Lung microvascular endothelial cell (primary cell): ENCODE measurements at places on chromosomes 3 and 15.
A peak's percentile ranks its signal among the peaks of the same experiment; 100 is the strongest.

DNA sequence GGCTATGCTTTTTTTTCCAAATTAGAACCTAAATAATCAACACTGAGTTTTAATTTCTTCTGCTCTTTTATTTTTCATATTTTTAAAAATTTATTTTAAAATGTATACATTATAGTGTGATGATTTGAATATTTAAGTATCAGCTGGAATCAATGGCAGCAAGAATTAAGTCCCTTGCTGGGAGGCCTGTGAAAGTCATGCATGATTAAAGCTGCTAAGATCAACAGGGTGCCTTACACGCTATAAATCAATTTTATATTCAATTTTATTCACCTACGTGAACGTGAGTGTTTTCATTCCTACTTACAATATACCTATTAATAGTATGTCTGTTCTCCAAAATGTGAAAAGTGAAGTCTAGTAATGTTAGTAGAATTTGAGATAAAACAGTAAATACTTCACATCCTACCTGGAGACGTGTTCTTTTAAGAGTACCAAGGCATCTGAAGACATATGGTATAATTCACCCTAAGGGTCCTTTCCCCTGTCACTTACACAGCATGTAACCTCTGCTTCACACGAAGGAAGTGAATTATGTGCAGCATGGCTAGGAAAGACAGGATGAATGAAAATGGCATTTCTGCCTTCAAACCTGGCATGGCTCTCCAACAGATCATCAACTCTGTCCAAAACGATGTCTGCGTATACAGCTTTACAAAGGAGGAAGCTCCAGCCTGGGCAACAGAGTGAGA, 640.4 kb upstream of the ROBO1 start:
- no peak for DNase-seq

GRCh38 chr15:73944161-73945129, 18.2 kb downstream of the LOXL1 start:
- no peak for DNase-seq

DNA sequence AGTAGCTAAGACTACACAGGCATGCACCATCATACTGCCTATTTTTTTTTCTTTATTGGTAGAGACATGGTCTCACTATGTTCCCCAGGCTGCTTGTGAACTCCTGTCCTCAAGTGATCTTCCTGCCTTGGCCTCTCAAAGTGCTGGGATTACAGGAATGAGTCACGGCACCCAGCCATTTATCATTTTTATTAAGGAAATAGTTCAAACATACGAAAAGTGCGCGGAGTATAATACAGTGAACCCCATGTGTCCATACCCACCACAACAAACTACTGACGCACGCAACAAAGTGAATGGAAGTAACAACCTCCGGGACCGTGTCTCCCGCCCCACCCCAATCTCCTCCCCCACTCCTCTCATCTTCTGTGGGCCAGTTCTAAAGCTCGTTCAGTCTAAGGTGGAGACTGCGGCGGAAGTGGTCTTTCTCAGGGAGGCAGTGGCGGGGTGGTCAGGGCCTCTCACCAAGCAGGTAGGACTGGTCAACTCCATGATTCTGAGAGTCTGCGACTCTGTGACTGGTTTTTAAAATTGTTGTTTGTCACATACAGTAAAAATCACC, 42.1 kb downstream of the DNAJB8 start:
- peak; percentile 86 for DNase-seq

GRCh38 chr15:40915116-40915661, 14.0 kb upstream of the DLL4 start:
- DNase-seq = peak; percentile 48

GRCh38 chr3:79167651-79168416, 600.0 kb downstream of the ROBO1 start:
- peak; percentile 1 for DNase-seq

- no peak for DNase-seq
These were observed 12.6 kb upstream of the RNU6-1 start for GRCh38 chr15:67852418-67852817.

DNA sequence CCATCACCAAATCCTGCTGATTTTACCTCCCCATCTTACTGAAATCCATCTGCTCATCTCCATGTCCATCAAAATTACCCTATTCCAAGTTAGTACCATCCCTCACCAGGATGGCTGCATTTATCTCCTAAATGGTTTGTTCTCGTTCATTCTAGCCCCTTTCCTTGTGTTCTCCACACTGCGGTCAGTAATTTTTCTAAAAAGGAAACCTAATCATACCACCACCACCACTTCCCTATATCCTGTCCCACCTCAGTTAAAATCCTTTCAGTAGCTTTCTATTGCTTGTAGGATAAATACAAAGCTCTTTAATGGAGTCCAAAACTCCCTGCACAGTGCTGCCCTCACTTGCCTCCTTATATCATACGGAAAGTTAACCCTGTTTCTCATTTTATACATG, 51.1 kb downstream of the UACA start:
- no peak for DNase-seq

- DNase-seq = peak; percentile 84
These were observed 32.2 kb upstream of the LACTB start for GRCh38 chr15:63089260-63090043.
